Activated effector memory CD4-positive, alpha-beta T cell treated with Interleukin-2 at 50 U/mL for 16 hours (primary cell): ENCODE measurements at places on chromosomes 7 and 10.

DNA sequence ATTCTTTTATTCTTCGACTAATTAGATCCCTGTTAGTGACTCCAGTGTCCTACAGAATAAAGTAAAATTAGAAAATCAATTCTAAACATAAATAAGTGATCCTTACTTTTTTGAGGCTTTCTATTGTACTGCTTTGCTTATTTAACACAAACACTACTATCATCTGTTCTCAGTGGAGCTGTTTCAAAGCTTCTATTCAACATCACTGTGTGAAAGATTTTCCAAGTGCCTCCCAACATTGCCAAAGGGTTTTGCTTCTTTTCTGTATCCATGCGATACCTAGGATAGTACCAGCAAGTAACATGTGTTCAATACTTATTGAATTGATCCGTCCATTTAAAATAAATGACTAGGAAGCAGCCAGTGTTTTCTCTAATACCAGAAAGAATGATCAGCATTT, 125.7 kb downstream of the ARHGAP21 start:
- no peak for DNase-seq

GRCh38 chr10:119762805-119763798, 37.3 kb downstream of the INPP5F start:
- no peak for DNase-seq

DNA sequence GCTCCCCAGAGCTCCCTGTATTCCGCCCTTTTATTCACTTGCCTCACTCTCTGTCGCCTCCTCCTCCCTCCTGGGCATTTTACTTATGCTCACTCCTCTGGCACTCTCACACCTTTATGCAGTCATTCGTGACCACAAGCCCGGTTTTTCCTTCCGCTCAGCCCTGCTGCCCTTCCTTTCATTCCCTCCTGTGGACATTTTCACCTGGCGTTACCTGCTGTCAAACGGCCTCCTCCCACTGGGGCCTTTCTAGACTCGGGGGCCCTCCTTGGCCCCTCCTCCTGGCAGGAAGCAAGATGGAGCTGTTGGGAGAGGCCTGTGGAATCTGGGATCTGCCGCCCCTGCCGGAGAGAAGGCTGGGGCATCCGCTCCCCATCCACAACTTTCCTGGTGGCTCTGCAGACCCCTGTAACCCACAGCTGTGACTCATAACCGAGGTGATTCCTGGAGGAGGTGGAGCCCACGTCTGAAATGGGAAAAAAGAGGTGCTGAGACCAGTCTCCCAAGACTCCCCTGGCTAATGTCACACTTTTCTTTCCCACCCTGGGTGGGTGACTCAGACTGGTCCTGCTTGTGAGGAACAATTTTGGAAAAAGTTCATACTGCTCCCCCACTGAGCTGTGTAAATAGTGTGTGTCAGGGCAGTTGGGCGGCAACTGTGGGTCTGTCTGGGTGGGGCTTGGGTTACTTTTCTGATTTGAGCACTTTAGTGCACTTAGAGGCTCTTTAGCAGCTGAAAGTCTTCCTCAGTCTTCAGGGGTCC, 1.2 kb downstream of the VCL start:
- no peak for DNase-seq

DNA sequence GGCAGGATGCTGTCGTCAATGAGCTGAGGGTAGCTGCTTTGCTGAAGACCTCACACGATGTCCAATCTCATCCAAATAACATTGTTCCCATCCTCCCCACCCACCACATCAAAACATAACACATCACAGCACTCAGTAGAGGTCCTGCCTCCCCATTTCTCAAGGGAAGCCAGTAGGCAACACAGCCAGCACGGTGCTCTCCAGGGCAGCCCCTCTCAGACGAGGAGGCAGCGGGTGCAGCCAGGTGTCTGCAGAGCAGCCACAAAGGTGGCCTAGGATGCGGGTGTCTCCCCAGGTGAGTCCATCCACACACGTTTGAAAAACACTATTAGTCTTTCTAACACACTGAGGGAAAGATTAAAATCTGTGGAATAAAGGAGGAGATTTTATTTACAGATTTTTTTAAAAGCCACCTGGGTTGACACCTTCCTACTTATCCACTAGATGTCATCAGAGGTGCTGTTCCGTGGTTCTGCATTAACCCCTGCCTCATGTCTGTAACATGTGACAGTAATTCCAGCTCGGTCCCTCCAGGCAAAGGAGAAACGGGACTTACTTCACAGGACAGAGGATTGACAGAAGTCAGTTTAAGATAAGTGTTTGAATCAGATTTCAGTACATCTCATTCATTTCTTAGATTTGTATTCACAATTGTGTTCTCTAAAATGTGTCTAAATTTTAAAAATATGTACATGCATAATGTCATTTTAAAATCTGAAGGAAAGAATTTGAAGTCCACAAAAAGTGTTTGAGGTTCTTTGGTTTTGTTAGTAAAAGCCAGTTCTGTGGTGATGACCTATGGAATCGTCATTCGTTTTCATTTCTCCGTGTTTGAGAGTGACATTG, 68.0 kb downstream of the LANCL2 start:
- DNase-seq, result no peak

GRCh38 chr10:61965703-61966395, 64.3 kb downstream of the ARID5B start:
- DNase-seq, result no peak

- no peak for DNase-seq
These were observed 81.4 kb upstream of the LAMB4 start for GRCh38 chr7:108211382-108212201.

- no peak for DNase-seq
These were observed 40.6 kb upstream of the GHITM start for GRCh38 chr10:84098667-84099066.

GRCh38 chr10:116961406-116962251, 43.4 kb downstream of the SHTN1 start:
- no peak for DNase-seq

GRCh38 chr7:124101173-124101768, 68.4 kb upstream of the TMEM229A start:
- no peak for DNase-seq

DNA sequence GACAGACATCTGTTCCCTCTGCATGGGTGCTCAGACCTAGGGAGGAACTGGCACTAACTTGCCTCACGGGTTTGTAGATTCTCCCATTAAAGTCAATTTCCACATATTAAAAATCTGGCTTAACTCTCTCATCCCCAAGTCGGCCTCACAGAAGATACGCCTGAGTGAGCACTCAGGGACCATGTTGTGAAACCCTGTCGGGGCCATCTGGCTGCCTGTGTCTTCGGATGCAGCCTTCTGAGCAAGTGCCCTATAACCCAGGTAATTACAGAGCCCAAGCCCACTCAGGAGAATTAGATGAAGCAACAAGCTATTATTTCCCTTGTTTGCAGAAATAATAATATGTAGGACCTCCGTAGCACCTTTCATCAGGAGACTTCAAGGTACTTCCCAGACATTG, 219.3 kb upstream of the GLI3 start:
- DNase-seq, result no peak
